ENCODE measurements at places on chromosomes 3 and 15.

- no peak for DNase-seq
These were observed 2.0 kb downstream of the ATP2C1 start for GRCh38 chr3:130895690-130896488.

DNA sequence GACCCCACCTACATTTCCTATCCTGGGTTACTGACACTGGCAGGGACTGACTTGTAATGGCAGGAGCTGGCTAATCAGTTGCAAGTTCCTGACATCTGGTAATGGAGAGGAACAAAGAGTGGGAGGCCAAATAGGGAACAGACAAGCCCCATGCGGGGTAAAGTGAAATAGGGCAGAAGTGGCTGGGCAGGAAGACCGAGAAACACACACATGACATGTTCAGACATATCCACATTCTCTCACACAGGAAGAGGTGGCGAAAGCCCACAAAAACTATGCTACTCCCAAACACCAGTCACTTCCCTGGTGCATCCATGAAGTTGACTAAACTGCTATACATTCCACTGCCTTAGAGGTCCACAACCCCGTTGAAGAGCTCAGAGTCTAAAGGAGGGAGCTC, 394.1 kb upstream of the TBL1XR1 start:
- no peak for DNase-seq

- no peak for DNase-seq
These were observed 124.8 kb downstream of the MYLK start for GRCh38 chr3:123759311-123759710.

- DNase-seq = no peak
These were observed 28.2 kb downstream of the CHD2 start for GRCh38 chr15:92928225-92928750.

DNA sequence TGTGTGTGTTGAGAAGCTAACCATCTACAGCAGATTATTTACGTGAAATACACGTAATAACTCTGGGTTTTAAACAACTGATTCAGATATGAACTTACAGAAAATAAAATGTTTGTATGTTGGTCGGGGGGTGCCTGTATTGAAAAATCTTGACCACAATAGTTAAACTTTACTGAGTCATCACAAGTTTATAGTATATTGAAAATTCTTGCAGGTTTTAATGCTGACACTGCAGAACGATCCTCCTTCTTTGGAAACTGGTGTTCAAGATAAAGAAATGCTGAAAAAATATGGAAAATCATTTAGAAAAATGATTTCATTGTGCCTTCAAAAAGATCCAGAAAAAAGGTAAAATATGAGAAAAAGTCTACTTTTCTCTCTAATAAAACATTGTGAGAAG, 41.3 kb upstream of the SLC22A13 start:
- no peak for DNase-seq

GRCh38 chr3:69092030-69092516, 7.3 kb downstream of the ARL6IP5 start:
- no peak for DNase-seq

DNA sequence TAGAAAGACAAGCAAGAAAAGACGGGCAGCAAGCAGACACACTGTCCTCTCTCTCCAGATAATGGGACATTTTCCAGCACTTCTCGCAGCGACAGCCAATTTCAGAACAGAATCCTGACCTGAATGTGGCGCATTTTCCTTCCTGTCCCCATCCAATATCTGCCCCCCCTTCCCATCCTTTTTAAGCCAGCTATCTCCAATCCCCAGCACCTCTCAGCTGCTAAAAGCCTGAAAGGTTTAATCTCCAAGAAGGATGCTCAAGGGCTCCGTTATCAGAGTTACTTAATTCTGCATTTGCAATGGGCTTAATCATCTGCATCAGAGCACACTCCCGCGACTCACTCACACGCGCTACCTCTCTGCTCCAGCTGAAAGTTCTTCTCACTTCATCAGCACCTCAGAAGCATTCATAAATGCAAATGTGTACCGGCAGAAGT, 50.5 kb downstream of the SRGAP3 start:
- no peak for DNase-seq

GRCh38 chr3:44712455-44713075, at the start of gene ZNF502:
ZNF502 (plus strand) TSS chr3:44712660; CDS start chr3:44720262, 7,602 bp downstream.
- DNase-seq = peak; percentile 93

GRCh38 chr3:144112036-144112435, 140.4 kb downstream of the DIPK2A start:
- no peak for DNase-seq

- peak; percentile 89 for DNase-seq
These were observed 980 bp upstream of the RAB27A start for GRCh38 chr15:55290528-55291057.

DNA sequence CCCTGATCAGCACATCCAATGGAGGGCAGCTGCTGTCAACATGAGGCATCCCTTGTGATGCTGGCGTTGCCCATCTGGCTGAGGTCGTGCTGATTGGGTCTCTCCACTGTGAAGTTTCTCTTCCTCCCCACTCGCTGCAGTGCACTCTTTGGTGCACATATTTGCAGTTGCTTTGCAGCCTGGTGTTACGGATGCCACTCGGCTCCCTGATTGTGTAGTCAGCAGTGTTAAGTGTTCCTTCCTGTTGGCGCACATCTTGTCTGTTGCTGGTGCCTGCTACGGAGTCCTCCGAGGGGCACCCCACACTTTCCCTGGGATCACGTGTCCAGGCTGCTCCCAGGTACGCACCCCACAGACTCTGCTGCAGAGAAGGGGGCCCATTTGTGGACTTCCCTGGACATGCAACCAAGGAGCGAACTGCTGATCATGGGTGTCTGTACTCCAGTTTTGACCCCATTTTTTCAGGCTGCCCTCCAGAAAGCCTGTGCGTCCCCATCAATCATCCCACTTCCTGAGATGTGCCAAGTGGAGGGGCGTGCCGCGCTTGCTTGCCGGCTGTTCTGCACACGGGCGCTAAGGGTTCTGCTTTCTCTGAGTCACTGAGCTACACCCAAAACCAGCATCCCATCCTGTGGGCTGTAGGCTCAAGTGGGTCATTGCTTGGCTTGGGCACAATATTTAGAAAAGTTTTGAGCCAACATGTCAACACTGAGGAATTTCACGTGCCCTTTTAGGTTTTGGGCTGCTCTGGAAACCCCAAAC, 98.6 kb downstream of the FBLN2 start:
- DNase-seq = no peak

DNA sequence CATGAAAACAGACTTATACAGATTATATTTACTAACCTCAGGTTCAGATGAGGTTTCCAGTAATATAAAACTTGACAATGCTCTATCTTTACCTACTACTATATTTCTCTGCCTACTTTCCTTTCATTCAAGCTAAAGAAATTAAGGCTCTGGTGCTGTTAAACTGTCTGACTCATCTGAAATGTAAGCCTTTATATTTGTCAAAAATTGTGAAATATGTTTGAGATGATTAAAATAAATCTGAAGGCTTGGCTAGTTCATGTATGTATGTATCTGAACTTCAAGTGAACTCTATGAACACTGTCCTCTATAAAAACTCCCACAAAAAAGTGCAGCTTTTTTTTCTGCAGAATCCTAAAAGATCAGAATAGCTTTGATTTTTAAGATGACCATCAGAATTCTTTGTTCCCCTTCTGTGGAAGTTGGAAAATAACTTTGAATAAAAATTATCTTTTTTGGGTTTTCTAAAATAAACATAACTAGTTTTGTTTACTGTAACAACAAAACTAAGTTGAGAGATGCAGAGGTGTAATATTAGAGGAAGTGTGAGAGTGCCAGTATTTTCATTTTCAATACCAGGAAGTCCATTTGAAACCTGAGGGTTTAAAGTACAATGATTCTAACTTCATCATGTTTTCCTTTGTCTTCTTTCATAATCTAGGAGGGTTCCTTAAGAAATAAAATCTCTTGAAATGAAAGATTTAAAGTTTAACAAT, 42.2 kb downstream of the ILDR1 start:
- DNase-seq = no peak

Data from Right ventricle myocardium superior (tissue), 1 donor.